Femur (tissue), 1 donor: ENCODE measurements at places on chromosomes 12 and 14.

- no peak for DNase-seq
Measured at GRCh38 chr14:44041700-44042099, 465.4 kb downstream of the FSCB start.

DNA sequence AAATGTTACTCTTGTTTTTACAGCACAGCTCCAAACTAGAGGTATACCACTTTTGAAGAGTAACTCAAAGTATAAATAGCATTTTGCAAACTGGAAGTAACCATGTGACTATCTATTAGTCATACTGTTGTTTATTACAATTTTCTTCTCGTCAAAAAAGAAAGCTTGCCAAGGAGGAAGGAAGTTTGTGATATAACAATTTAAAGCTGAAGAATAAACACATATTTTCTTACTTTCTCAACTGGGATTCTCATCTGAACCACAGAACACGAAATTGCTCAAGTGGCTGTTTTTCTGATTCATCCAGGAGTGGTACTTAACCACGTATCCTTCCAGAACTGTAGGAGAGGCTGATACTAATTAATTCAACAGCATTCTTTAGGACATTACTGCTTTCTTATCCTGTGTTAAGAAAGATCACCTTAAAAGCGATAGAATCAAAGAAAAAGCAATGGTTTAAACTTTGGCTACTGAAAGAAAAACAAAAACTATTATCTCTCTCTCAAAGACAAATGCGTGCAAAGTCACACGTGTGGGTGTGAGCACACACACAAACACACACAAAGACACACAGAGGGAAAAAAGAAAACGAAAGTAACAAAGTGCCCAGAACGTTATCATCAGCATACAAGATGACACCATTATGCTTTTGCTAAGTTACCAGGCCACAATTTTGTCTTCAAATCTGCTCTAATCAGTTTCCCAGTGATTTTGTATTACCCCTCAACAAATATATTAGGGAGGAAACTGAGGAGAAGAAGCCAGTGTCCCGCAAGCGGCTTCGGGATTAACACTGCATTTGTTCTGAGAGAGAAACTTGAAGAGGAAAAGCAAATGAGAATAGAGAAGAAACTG lies at the start of gene CLEC2B:
Gene CLEC2B, minus strand, starts transcription at position 48 of the 855 bp plus-strand sequence.
- DNase-seq: no peak

GRCh38 chr12:19030180-19030579 lies 99.4 kb upstream of the PLEKHA5 start:
- DNase-seq: no peak

DNA sequence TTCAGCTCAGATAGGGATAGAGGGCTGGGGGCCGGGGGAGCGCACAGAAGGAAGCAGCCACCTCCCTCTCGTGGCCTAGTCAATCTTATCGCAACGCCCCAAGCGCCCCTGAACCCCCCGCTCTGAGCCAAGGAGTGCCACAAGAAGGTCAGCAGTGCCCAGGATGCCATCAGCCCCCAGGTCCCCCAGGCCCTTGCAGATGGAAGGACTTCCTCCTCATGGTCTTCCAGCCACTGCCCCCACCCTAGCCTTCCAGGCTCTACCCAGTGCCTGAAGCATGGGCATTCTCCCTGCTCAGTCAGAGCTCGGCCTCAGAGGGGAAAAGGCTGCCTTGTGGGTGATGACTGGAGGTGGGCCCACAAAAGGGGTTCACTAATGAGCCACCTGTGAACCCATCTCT lies 68.2 kb downstream of the BCL11B start:
- DNase-seq: no peak

DNA sequence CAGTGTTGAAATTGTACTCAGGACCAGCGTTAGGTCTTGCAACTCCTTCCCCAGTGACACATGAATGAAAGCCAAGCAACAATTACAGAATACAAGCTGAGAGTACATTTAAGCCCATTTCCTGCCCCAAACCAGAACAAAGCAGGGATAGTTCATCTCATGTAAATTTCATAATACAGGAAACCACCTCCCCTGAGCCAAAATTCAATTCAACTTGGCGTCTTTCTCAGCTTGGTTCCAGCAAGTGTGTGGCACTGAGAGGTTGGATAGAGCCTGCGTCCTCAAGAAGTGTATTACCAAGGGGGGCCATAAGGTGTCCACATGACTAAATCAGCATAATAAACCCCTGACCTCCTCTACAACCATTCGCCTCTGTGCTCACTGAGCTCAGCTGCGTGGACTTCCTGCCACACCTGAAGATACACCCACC lies 278.9 kb upstream of the CRY1 start:
- DNase-seq: no peak

GRCh38 chr12:46562625-46563225 lies 190.2 kb upstream of the SLC38A2 start:
- DNase-seq: no peak

DNA sequence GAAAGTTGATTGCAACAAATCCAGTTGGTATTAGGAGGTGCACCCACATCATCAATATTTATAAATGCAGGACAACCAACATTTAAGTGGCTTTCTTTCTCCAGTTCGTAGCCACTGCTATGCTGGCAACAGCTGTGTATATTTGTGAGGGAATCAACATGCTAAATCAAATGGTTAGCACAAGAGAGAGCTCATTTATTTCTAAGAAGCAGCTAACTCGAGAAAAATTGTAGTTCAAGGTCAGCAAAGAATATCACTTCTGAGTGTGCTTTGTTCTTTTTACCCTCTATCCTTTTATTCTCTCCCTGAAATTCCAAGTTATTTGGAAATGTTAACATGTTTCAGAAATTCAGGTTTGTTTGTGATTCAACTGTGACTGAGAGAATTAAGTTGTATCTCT lies 137.3 kb downstream of the NAV3 start:
- DNase-seq: no peak

DNA sequence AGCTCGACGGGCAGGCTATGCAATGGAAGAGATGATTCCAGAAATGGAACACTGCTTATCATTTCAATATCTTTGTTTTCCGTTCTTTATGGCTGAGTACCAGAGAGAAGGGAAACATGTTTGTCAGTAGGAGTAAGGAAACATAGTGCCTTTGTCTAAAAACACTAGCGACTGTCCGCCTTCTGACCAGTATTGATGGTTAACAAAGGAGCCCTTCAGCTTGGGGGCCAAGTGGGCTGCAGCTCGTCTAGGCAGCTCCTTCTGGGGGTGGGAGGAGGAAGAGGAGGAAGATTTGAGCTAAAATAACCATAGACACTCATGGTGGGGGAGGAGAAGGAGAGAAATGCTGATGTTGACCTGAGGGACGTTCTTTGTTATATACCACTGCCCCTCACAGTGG lies 15.0 kb downstream of the COQ5 start:
- DNase-seq: no peak
